PC-3 (cell line): ENCODE measurements at places on chromosomes 6 and 20. TPM values are rescaled to one million over a fixed set of nuclear protein-coding genes. Genes with fewer than 3 reads are reported as not detected.

HDDC2 gene
- 88.6 and 96.8 TPM in 2 replicates for total RNA-seq

WFDC8 gene
- total RNA-seq: not detected in 2 replicates

MYB gene
- total RNA-seq: 1.4 and 4.4 TPM in 2 replicates

BICRAL gene
- 3.3 and 3.5 TPM in 2 replicates for total RNA-seq

- no peak for DNase-seq
These were observed 88.4 kb downstream of the SCAF8 start for GRCh38 chr6:154821638-154822037.

GRCh38 chr6:2061880-2062279 lies 183.5 kb downstream of the GMDS start:
- peak; percentile 67 for DNase-seq

DNA sequence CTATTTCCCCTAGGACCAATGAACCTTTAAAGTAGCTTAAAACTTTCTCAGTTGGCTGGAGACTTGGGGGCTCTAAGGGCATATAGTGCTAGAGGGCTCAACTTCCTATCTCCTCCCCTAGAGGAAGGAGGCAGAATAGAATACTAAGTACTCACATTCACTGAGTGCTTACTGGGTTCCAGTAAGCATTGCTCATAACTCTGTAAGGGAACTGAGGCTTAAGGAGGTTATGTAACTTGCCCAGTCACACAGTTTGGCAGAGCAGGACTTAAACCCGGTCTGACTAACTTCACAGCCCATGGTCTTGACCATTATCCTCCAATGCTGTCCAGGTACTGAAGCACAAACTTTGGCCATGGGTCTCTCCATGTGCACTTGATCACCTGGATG lies 12.5 kb downstream of the SESN1 start:
- no peak for DNase-seq

- DNase-seq: no peak
These were observed 21.8 kb upstream of the C20orf144 start for GRCh38 chr20:33640287-33640686.

DNA sequence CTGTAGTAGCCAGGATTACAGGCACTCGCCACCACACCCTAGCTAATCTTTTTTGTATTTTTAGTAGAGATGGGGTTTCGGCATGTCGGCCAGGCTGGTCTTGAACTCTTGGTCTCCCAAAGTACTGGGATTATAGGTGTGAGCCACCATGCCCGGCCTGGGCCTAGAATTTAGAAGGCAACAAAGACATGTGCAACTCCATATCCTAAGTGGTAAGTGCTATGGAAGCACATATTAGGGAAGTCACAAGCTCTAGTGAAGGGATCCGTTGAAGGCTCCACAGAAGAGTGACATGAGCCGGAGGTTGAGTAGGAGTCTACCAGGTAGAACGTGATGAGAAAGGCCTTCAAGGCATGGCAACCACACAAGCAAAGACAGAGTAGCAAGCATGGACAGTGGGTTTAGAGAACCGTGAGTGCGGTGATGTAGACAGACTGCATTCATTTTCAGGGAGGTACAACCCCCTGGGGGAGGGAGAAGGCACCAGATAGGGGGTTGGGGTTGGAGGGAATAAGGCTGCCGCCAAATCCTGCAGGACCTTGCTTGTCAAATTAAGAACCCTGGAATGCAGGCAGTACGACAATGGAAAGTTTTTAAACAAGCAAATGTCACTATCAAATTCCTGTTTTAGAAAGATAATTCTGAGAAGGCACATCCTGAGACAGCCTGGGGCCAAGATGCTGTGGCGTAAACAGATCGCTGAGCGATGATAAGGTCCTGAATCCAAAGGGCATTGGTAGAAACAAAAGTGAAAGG lies 50.2 kb downstream of the ARHGAP18 start:
- no peak for DNase-seq

DNA sequence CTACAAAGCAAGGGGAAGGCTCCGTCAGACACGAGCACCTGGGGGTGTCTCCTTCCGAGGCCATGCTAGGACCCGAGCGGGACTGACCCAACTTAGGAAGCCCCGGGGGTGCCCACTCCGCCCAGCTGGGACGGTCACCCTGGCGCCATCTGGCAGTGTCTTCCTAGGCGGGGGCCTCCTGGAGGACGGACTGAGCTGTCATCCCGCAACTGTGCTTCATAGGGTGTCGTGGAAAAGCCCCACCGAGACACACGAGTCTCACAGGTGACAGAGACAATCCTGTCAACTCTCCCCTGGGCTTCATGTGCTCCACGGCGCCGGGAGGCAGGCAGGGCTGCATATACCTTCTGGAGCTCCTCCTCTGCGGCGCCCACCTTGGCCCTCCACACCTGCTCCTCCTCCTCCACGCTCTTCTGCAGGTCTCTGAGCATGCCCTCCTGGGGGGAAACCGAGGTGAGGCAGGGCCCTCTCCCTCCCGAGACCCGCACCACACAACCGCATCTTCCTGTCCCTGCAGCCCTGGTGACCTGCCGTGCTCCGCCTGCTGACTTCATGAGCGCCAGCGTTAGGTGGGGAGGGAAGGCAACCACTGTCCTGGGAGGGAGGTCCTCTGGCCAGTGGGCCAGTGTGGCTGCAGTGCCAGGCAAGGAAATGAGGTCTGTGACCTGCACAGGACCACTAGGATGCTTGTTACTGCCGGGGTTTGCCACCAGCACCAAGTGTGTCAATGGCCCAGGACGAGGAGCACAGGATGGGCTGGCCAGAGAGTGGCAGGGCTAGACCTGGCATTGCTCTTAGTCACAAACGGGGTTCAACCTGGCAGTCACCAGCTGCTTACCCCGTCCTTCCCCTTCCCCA lies 50.7 kb downstream of the DSTN start:
- DNase-seq: no peak

DNA sequence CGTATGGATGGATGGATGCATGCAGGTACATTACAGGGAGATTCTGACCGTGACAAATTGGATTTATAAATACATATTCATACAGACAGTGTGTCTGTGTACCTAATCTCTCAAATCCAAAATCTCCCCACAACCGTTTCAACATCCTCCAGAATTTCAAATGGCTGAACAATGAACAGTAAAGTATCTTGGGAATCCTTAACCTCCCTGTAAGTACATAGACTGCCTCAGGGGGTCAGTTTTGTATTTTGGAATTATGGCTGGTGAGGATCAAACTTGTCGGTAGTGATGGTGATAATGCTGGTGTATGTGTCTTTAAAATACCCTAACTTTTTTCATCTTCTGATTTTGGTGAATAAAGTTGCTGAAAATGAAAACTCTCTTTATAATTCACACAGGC lies 246.2 kb downstream of the FOXC1 start:
- DNase-seq: no peak

DNA sequence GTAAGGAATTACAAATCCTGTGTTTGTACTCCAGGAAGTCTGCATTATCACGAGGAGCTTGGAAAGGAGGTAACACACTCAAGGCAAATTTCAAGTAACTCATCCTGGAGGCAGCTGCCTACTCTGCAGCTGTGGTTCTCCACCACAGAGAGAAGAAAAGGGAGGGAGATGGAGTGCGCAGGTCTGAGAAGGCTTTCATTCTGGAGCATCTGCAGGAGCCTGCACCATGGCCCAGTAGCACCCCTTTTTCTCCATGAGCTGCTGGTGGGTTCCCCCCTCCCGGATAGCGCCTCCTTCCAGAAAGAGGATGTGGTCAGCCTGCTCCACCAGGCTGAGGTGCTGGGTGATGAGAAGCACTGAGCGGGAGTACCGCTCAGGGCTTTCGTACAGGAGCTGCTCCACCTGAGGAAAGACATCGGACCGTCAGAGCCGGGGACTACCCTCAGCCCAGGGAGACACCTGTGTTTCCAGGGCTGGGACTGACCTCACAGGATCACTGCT lies 1.6 kb upstream of the PSMB8 start:
- DNase-seq: no peak

GRCh38 chr6:132445201-132445951 lies 44.1 kb upstream of the MOXD1 start:
- DNase-seq: peak; percentile 89

- DNase-seq: peak; percentile 12
These were observed 29.8 kb downstream of the DCBLD1 start for GRCh38 chr6:117512056-117512828.

DNA sequence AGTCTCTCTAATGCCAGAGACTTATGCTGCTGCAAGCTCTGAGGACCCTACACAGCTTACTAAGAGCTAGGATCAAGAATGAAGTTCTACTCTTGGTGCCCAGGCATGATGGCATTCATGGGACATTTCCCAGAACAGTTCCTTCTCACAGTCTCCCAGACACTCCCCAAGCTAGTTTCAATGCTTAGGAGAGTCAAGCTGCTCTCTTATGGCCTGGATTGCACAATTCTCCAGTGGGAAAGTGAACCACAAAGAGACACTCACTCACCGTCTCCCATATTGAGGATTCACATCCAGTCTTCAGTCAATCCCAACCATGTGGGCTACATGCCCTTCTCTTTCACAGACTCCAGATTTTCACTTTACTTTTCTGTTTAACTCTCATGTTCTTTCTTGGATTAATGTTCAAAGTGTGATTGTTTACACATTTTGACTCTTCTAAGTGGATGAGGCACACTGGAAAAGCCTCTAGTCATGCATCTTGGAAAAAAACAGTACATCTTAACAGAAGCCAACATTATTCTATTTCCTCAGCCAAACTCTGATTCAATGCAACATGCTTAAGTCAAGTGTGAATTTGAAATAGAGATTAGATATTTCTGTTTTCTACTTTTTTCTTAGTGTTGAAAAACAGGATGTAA lies 447.8 kb upstream of the BTBD3 start:
- DNase-seq: no peak

DNA sequence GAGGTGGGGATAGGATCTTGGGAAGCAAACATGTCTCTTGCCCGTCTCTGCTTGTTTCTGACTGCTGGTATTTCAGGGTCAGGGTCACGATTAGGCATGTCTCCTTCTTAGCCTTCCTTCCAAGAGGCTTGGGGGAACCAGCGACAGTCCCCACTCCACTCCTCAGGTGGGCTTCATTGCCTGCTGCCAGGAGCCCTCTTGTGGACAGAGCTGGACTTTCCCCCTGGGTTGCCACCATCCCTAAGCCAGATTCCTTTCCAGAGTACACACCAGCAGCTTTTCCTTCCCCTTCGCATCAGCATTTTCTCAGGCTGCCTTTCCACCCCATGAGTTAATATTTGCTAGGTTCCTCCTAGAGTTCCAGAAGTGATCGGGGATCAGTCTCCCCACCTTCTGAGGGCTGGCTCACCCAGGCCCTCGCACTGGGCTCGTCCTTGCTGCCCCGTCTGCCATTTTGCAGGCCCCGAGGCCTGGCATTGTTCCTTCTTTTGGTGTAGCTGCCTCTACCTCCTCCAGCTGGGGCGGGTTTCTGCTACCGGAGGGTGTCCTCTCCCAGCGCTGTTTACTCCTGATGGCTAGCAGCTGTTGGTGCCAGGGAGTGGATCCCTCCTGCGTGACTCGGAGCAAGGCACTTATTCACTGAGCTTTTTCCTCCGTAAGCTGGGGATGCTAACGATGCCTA lies 8.8 kb upstream of the C20orf144 start:
- peak; percentile 69 for DNase-seq

DNA sequence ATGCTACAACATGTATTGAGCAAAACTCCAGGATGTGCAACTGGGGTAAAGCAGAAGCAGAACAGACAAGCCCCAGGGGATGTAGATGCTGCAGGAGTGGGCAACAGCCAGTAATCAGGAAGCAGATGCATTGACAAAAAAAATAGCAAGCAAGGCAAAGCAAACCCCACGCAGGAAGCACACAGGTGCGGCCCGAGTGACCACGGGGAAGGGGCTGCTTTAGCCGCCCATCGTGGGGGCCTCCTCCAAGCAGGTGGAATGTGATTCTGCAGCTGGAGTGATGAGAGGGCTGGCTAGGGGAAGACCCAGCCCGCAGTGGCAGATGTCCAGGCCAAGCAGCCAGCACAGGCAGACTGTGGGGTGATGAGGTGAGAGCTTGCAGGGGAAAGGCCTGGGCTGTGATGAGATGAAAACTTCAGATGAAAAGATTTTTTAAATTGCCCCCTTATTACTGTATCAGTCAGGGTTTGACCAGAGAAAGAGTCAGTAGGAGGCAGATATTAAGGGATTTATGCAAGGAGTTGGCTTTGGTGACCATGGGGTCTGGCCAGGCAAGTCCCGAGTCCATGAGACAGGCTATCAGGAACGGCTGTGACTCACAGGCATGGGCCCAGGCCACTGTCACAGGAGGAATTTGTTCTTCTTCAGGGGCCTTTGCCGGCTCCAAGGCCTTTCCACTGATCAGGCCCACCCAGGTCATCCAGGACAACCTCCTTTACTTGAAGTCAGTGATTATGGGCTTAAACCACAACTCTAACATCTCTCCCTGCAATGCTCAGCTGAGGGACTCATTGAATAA lies 207.6 kb downstream of the ANKRD60 start:
- DNase-seq: no peak
